ENCODE measurements at places on chromosomes 3 and 15.
A peak's percentile ranks its signal among the peaks of the same experiment; 100 is the strongest.

GRCh38 chr3:17372362-17373210, 369.8 kb downstream of the TBC1D5 start:
- DNase-seq = no peak

GRCh38 chr15:101192081-101192480, 59.8 kb downstream of the CHSY1 start:
- no peak for DNase-seq

DNA sequence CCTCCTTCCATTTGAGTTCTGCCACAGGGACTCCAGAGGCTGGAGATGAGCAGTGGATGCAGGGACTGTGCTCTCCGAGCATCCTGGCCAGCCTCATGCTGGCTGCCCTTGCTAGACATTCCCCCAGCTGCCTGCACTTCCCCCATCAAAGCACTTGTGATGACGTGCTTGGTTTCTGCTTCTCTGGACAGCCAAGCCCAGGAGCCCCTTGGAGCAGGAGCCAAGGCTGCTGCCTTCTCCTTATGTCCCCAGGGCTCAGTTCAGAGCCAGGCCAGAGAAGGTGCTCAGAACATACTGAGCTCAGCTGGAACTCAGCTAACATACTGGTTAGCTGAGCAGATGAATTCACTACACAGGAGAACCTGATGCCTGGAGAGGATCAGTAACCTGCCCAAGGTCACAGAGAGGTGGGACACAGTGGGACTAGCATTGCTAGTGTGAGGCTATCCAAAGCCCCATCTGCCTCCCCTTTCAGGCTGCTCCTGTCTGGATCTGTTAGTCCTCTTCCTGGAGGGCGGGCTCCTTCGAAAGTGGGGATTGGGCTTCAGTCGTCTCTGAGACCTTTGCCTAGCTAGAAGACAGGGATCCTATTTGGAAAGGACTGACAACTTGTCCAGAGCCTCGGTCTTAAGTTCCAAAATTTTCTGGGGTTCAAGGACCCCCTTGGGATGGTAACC, 4.3 kb downstream of the PCBP4 start:
- DNase-seq = no peak

DNA sequence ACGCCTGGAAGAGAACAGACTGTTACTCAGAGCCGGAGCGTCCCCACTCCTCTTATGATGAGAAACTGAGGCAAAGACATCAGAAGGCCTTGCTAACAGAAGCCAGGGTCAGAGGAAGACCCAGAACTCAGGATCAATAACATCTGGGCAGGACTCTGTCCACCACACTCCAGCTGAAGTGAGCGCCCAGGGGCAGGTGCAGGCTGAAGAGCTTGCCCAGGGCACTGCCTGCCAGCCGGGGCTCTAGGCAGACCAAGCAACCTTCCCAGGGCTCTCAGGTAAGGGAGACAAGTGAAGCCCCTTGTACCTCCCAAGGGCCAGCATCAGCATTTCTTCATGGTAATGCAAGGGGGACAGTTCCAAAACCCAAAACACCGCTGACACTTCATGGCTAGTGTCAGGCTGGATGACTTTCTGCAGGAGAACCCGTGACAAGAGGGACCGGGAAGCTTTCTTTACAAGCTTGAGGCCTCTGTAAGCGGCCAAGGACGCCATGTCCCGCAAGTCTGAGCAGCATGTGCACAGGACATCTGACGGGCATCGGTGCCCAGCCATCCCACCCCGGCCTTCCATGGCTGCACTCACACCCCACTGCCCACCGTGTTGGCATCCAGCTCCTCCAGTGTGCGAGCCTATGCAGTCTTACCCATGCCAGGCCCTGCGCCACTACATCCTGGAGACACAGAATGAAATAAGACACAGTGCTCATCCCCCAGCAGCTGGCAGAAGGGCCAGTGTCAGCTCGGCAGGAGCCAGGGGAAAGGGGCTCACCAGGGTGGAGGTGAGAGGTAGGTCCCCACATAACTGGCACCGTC, 14.1 kb downstream of the XXYLT1 start:
- DNase-seq = no peak

- DNase-seq = no peak
These were observed 325.8 kb upstream of the NAALADL2 start for GRCh38 chr3:174533286-174533685.

- no peak for DNase-seq
These were observed 116.2 kb upstream of the NECTIN3 start for GRCh38 chr3:110955301-110955880.

DNA sequence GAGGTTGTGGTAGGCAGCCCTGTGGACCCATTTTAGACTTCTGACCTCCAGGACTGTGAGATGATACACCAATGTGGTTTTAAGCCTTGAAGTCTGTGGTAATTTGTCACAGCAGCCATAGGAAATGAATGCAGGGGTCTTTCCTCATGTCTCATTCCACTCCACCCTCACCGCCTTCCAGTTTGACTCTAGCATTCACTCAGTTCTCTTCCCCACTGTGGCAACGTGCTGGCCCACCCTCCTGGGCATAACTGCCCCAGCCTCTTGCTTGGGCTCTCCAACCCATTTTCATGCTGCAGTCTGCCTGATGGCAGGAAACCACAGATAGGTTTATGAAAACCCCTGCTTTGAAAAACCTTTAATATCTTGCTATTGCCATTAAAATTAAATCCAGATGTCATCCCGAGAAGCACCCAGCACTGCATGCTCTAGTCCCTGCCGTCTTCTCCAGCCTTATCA, 7.3 kb upstream of the TRNT1 start:
- DNase-seq = no peak

GRCh38 chr15:82739086-82739485, 29.4 kb upstream of the AP3B2 start:
- DNase-seq = no peak

GRCh38 chr3:8996681-8997121, 33.4 kb upstream of the RAD18 start:
- DNase-seq = no peak

GRCh38 chr15:60218256-60218655, 179.5 kb downstream of the ANXA2 start:
- no peak for DNase-seq

DNA sequence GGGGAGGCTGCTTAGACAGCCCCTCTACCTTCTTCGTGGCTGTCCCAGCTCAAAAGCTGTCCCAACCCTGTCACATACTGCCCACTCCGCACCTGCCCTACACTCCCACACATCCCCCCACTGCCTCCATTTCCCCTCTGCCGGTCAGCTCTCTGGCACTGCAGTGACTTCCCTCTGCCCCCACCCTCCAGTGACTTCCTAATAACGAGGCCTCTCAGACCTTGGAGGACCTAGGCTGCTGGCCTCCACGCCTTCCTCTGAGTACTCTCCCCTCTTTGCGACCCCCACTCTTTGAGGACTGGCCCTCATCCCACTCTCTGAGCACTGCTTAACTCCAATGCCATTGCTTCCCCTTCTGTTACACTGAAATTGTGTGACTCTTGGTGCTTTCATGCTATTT, 45.3 kb downstream of the KY start:
- DNase-seq = no peak

- DNase-seq = no peak
These were observed 123.0 kb downstream of the LRIG1 start for GRCh38 chr3:66377800-66378199.

DNA sequence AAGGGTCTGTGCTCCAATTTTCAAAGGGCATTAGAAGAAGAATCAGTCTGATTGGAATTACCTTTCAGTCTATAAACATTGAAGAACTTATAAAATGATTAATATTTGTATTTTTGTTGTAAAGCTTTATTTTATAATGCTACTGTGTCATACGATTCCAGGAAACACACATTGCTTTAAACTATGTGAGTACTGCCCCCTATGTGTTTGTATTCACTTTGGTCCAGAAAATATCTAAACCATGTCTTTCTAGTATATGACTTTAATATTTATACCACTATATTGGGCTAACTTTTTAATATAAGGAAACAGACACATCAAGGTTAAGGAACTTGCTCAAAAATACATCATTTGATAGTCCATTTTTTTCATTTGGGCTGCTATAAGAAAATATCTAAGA, 3.2 kb upstream of the RIOX2 start:
- no peak for DNase-seq

DNA sequence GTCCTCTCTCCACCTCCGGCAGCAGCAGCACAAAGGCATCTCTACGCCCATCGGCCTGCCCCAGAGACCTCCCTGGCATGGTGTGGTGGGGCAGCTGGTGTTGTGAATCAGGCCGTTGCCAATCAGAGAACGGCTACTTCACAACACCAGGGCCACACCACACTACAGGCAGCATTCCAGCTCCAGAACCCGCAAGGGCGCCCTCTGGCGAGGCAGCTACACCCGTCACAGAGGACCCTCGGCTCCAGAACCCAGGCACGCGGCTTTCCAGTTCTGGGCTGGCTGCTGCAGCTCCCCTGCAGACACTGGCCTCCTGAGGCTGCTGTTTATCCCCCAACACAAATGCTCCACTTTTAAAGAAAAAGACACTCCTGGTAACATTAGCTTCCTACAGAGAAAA, 127.5 kb upstream of the TOPAZ1 start:
- peak; percentile 0 for DNase-seq

- DNase-seq = no peak
These were observed 71.2 kb downstream of the ARHGAP31 start for GRCh38 chr3:119365418-119365817.

GRCh38 chr3:145698250-145698649, 462.7 kb downstream of the PLOD2 start:
- DNase-seq = no peak

DNA sequence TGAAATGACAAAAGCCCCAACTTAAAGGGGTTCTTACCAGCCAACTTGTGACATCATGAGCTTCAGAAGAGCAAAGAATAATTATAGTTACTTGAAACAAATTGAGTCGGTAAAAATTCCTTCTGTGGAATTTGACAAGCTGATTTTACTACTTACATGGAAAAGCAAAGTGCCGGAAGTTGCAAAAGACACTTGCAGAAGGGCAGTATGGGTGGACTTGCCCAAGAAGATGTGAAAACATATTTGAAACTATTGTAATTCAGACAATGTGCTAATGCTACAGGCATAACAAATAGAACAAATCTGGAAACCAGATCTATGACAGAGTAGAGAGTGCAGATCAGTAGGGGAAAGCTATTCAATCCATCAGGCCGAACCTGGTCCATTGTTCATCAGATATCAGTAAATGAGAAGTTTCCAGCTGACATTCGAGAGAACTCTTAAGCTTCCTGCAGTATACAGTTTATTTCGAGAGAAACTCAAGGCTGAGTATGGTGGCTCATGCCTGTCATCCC, 2.5 kb upstream of the KIF7 start:
- no peak for DNase-seq

DNA sequence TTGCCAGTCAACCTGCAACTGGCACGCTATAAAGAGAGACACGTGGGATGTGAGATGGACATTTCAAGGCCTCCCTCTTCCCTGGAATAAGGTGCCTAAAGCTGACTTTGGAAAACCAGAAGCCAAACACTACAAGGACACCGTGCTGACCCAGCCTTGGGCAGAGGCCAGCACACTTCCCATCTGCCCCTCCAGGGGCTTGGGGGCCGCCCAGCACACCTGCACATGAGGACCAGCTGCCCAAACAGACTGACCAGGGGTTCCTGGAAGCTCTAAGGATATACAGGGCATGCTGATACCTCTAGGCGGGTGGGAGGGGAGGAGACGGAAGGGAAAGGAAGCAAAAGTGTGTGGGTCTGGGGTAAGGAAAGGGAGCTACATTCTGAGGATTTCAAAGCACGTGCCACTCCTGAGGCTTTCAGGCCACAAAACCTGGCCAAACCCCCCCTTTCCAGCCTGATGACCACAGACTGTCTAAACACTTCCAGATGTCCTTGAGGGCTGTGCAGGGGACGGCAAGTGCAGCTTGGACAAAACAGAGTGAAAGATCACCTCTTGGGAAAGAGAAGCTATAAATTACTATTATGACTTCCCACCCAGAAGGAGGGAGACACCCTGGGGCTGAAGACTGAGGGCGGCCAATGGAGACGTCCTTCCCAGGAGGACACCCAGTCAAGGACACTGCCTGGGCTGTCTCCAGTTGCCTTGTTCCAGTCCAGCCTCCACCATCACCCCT, 57.9 kb downstream of the ADCY5 start:
- DNase-seq = no peak

DNA sequence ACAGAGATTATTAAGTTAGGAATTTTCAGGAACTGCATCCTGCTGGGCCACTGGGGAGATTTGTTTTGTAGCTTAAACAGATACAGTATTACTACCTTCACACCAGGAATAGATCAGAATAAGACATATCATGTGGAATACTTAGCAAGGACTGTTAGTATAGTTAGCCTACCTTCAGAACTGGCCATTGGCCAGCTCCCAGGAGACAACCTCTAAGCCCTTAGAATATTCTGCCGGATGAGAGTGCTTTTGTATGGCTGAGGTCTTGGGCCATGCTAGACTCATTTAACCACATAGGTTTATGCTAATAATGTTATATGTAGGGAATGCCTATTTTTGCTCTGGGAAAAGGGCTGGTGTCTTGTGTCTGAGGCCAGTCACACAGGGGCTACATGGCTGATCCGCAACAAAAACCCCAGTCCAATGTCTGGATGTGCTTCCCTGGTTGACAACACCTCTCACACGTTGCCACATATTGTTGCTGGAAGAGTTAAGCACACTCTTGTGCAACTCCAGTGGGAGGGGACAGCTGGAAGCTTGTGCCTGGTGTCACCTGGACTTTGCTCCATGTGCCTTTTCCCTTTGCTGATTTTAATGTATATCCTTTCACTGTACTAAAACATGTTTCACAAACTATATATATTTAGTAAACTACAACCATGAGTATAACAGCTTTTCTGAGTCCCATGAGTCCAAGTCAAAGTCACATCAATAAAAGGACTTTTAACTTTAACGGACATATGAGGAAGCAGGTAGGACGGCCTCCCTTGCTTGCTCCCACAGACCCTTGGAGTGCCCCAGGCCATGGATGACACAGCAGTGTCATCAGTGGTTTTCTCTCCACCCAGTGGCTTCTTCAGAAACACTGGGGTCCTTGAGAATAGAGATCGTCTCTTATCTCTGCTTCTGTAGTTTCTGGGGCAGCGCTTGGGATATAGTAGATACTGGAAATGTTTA, 118.0 kb upstream of the C3orf80 start:
- DNase-seq = no peak

GRCh38 chr3:18847583-18848197, 300.6 kb upstream of the KCNH8 start:
- DNase-seq = peak; percentile 35

DNA sequence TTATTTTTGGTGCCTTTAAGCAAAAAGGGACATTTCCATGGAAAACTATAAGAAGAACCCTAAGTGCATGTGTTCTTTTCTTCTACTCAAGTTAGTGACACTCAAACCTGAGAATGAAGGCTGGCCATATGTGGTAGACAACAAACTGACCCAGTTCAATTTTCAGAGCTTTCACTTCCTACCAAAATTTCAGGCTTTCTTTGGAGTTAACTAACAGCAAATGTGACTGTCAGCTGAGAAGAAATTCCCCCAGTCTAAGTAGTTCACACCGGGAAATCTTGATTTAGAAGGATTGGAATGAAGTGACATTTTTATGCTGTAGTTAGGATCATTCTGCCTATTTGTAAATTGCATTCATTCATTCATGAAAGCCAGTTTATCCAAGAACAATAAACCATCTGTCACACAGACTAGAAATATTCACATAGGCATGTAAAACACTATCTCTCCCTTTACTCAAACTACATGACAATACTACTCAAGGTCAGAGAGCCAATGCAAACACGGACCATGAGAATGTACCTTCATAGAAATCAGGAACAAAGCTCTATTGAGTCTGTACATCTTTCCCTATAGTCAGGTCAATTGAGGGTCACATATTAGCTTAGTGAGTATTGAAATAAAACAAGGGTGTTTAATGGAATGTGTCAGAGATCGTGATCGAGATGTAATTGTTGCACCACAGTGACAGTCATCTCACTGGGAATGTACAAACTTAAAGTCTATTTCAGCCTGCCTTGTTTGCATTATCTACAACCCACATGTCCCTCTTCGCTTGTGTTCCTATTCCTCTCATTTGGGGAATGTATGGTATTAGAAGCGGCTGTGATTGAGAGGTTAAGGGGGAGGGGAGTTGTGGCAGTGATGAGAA, 113.8 kb upstream of the TGFBR2 start:
- no peak for DNase-seq

Measured in NCI-H2171 treated with DMSO at 0.1 percent for 48 hours (cell line).